ENCODE measurements at places on chromosomes 7 and 10.

GRCh38 chr10:72730479-72730878 is 38.5 kb downstream of the MCU start:
- DNase-seq, result no peak

- no peak for DNase-seq
Measured at GRCh38 chr10:30897048-30897447, 134.6 kb downstream of the ZNF438 start.

DNA sequence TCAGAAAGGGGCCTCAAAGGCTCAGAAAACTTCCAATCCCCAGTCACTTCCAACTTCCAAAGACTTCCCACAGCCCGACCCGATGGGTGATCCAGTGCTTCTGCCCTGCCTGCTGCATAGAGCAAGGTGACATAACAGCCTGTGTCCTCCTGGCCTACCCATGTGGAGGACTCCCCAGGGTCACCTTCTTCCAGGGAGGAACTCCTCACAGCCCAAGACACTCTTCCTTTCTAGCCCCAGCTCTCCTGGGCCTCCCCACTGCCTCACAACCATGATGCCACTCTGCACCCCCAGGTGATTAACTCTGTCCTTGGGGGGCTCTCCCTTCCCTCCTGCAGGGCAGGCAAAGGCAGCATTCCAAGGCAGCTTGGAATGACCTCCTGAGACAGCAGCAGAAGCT is 158.4 kb upstream of the PDE1C start:
- DNase-seq, result no peak

DNA sequence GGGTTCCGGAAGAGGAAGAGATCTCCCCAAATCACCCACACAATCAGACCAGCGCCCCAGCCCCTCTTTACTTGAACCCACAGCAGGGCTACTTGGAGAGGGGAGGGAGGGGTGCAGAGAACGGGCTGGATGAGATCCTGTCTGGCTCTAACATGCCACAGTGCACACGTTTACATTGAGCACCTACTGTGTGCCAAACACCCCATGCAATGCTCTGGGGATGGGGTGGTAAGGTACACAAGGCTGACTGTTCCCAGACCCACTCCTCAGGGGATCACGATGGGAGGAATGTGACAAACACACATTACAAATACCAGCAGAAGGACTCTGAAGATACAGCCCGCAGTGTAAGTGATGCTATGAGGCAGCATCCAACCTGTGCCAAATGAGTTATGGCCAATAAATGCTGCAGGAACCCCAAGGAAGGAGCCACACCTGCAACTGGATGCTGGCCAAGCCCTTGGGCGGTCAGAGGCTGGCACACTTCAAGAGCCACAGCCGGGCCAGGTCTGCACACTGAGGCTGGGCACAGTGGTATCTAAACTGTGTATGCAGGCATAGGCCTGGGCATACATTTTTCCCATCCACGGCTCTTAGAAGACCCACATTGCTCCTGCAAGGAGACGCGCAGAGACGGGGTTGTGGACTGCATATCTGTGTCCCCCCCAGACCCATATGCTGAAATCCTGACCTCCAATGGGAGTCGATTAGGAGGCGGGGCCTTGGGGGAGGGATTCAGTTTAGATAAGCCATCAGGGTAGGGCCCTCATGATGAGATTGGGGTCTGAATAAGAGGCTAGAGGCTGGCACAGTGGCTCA is 6.4 kb downstream of the SPOCK2 start:
- DNase-seq, result no peak

DNA sequence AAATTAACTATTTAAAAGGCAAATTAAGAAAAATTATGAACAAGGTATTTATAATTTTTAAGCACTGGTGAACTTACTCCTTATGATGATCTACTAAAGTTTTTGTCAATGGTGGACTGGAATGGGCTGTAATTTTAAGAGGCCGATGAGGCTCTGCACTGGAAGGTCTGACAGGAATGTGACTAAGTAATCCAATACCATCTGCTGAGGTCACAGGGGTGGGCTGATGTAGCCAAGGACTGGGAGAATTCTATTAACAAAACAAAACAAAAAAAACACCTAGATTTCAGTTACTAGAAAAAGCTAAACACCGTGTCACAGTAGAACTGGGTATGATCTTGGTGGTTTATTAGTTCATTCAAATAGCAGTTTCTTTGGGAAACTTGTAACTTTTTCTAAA is 75.9 kb downstream of the NRBF2 start:
- DNase-seq, result no peak

DNA sequence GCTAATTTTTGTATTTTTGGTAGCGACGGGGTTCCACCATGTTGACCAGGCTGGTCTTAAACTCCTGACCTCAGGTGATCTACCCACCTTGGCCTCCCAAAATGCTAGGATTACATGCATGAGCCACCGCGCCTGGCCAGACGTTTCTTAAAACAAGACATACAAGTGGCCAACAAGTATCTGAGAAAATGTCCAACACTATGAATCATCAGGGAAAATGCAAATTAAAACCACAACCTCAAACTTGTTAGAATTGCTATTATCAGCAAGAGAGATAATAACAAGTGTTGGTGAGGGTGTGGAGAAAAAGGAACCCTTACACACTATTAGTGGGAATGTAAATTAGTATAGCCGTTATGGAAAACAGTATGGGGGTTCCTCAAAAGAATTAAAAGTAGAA is 148.6 kb downstream of the SUGCT start:
- no peak for DNase-seq

DNA sequence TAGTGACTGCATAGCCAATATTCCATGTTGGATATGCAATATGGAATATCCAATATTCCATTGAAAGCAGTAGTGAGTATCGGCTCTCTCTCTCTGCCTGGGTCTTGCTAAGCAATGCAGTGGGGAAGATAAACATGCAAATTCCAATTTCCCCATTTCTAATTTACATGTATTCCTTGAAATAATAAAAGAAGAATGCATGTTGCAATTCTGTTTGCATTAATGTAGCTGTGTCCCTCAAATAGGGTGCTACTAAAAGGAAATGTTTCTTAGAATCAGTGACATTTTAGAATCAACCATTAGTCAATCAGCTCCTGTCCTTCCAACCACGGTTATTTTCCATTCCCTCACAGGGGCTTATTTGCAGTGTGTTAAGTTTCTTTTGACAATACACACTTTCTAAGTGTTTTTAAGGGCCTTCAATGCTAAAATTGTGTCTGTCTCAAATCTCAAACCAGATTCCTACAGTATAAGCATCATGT is 46.7 kb downstream of the AFAP1L2 start:
- DNase-seq, result no peak

DNA sequence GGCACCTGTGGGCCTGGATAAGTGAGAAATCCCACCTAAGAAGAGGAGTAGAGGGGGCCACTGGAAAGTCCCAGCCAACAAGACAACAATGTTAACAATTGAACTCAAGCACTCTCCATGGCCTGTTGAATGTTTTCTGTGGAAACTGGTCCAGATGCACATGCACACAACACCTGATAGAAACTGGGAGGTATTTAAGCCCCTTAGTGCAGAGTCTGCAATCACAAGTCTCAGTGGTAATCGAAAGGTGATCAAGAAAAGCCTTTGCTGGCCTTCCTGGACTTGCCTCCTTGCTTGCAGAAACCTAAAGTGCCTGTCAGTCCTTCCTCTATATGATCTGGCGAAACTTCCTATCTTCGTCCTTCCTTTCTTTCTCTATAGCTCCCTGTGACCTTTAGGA is 30.6 kb upstream of the HNRNPH3 start:
- DNase-seq, result no peak

DNA sequence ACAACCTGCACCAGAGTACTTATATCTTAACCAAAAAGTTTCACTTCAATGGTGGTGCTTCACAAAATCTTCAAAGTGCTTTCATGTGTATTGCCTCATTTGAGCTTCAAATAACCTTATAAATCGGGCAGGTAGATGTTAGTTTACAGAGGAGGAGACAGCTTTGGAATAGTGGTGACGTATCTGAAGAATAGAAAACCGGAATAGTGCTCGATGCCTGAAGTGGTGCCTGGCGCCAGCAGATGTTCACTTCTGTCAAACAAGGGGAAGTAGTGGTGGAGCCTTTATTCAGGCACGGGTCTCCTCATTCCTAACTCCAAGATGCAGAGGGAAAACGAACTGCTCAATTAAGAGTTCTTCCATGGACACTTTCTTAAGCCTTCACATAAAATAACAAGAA is 58.1 kb downstream of the NHLRC2 start:
- DNase-seq, result no peak

- no peak for DNase-seq
Measured at GRCh38 chr10:63197344-63198092, 64.4 kb downstream of the NRBF2 start.

DNA sequence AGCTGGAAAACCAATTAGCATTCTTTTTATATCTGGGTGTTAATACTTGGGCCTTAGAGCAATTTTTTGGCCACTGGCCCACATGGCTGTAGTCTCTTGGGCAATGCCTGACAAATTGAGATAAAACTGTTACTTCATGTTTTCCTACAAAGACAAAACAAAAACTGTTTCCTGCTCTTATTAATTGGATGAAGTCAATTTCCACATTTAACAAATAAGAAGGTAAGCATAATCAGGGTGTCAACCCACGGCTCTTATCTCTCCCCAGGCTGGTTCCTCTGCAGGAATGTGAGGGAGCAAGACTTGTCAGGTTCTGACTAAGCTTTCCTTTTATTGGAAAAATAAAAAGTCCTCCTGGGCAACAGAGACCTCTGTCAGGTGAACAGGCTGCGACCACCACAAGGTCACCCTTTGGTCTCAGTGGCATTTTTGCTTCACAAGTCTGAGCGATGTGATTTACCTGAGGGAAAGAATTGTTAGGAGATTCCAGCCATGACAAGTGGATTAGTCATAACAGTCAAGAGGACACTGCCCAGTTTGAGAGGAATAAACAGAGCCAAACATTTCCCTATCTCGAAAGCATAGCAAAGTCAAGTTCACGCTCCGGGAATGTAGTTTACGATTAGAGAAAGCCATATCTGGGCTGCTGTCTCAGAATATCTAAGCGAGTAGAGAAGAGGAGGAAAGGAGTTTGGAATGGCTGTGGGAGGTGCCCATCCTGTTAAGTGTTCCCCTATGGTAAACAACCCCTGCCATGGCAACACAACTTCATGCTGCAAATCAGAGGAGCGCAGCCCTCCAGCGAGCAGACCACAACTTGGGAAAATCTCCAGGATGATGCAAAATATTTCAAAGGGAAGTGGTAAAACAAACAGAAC is 144.4 kb downstream of the TES start:
- DNase-seq, result no peak

- DNase-seq, result no peak
Measured at GRCh38 chr7:146781352-146782116, 664.9 kb downstream of the CNTNAP2 start.

DNA sequence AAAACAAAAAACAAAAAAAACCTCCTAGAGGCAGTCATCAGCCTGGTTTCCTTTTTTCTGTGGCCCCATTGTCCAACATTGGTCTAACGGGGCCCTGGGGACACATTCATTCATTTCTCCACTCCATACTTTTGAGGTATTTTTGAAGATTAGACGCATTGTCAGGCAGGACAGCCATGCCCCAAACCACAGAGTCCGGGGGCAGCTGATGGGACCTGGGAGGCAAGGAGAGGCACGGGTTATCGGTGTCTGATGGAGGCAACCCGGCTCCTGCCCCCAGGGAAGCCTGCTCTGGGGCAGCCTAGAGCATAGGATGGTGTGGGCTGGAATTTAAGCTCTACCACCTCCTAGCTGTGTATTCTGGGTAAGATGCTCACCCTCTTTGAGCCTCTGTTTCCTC is 6.5 kb upstream of the RABGEF1 start:
- DNase-seq, result no peak

- no peak for DNase-seq
Measured at GRCh38 chr7:25820432-25821040, 331.5 kb upstream of the NFE2L3 start.

DNA sequence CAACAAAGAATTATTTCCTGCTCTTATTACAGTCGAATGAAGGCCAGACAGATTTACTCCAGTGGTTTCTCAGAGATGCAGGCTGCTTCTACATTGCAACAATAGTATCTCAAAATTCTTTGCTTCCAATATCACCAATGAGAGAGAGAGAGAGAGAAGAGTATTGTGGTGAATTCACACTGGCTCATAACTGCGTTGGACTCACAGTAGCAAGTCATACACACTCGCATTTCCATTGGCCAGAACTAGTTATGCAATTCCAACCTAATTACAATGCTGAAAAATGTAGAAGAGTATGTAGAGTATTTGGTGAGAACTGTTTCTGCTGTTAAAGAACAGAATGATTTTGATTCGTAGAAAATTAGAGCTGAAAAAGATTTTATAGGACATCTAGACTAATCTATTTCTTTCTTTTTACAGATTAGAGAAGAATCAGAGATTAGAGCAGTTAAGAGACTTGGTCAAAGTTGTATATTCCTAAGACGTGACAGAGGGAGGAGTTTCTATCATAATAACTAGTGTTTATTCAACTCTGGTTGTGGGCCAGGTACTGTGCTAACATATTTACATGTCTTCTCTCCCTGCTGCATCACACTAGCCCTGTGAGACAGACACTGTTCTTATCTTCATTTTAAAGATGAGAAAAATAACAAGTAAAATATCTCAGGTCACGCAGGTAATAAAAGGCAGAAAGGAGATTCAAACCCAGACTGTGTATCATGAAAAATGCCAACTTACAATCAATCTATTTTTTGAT is 34.6 kb upstream of the PDK4 start:
- no peak for DNase-seq

GRCh38 chr7:73847941-73848723 is 5.8 kb upstream of the METTL27 start:
- no peak for DNase-seq

GRCh38 chr10:99888622-99889021 is 106.2 kb downstream of the ABCC2 start:
- no peak for DNase-seq

GRCh38 chr7:44313621-44314031 is 11.8 kb downstream of the CAMK2B start:
- DNase-seq, result no peak

DNA sequence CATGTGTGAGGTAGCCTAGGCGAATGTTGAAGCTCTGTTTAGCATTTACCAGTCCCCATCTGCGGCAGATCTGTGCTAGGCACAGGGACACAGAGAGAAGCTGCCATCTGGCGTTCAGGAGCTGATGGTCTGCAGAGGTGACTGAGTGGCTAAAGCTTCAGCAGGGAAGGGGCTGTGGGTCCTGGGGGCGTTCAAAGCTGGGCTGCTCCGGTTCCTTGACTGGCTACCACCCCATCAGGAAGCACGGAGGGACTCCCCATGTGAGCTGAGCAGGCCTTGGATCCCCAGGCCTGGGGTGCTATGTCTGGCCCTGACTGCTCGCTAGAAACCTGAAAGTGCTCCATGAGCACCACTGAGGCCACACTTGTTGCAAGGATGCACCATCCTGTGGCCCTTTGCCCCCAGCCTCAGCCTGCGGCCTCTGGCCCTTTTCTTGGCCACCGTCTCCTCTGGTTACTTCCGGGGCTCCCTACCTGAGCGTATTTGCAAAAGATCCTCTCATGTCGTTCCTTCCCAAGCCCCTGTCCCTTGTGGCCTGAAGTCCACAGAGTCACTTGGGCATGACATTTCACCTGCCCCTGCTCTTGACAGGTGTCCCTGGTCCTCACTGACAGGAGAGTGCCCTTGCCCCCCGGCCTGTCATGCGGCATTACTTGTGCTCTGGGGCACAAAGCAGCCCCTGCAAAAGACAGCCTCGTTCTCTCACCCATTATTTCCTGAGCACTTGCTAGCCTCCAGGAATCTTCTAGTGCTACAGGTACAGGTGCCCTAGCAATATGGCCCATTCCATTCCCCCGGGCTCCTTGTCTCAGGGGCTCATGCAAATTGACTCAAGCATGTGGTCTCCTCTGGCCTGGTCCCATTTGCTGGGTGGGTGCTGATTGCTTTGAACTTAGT is 108.1 kb downstream of the GLRX3 start:
- no peak for DNase-seq

GRCh38 chr7:26670290-26670689 is 194.1 kb downstream of the SKAP2 start:
- DNase-seq, result no peak
